ENCODE measurements at places on chromosomes 4 and X.

DNA sequence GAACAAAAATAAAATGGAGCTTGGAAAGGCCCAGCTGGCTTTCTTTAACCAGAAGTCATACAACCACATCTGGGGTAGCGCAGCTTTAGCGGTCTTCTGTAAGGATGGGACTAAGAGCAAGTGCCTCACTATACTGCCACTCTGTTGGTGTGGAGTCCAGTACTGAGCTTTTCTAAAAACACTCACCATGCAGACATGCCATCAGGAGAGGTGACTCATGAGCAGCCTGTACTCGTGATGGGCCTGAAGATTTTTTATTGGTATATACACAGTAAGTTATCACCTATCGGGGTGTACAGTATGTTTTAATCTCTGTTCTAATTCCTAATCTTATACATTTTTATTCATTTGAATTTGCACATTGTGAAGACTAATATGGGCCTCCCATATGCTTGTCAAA, 9.6 kb downstream of the PPP3CA start:
- DNase-seq, result no peak

- DNase-seq, result peak; percentile 38
Measured at GRCh38 chrX:133415276-133416105, at the start of gene GPC4. GPC4 (minus strand) TSS chrX:133415489; CDS start chrX:133414965, 524 bp downstream.

GRCh38 chr4:119162174-119162573, 26.5 kb downstream of the MYOZ2 start:
- DNase-seq, result no peak

DNA sequence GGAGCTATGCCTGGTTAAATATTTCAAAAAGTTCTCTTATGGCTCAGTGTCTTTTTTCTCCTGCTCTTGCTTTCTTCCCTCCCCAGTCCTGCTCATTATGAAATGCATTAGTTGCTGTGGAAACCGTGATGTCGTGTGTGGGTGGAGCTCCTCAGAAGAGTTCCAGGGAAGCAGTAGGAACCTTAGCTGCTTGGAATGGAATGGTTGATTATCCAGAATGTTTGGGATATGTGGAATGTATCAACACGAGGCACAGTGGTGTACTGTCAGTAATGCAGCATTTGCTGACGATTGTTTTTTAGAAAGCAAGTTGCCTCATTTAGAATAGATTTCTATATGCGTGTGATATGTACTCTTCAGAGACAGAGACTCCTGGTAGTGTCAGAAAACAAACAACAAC, 333.2 kb downstream of the ARHGAP10 start:
- peak; percentile 80 for DNase-seq

- DNase-seq, result peak; percentile 55
Measured at GRCh38 chr4:139550724-139551429, 5.1 kb downstream of the SETD7 start.

GRCh38 chrX:71532078-71532752, 689 bp upstream of the OGT start:
- DNase-seq, result peak; percentile 74

DNA sequence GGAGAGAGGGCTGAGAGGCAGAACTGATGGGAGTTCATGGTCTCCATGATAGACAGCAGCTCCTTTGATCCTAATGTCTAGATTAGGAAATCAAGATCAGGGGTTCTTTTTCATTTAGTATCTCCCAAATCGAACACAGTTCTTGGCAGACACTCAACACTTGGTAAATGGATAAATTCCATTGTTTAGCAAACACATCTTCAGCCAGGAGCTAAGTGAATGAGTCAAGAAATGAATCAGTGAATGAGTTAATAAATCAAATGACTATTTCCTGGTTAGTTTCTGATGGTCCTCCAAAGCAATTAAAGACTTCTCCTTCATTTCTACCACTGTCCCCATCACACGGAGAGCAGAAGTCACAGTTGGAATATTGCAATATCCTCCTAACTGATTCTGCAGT, 120.0 kb upstream of the SHISA3 start:
- no peak for DNase-seq
